Glomerular endothelial cell (primary cell): ENCODE measurements at places on chromosomes 4 and X. TPM values are rescaled to one million over a fixed set of nuclear protein-coding genes. Genes with fewer than 3 reads are reported as not detected.
A peak's percentile ranks its signal among the peaks of the same experiment; 100 is the strongest.

SLITRK4 gene
- total RNA-seq: 3.4 and 4.3 TPM in 2 replicates

- DNase-seq: no peak
These were observed 405 bp downstream of the CENPE start for GRCh38 chr4:103197765-103198110.

MAGEC3 gene
- not detected in 2 replicates for total RNA-seq

- no peak for DNase-seq
These were observed 89.0 kb downstream of the LUZP4 start for GRCh38 chrX:115378471-115378870.

DNA sequence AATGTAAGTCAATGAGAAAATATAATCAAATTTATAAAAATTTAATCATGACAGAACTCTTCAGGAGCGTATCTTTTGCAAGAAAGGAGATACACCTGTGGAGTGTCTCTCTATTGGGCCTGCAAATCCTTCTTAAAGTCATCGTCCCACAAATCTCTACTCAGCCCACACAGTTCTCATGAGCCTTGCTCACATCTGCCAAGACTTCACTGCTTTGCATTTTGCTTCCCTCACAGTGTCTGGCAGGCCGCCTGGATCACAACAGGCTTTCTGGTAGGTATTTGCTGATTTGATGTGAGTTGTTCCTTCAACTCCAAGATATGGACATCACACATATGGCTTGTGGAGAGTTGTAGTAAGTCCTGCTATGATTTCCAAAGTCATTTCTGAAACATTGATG is 183.1 kb upstream of the ARX start:
- DNase-seq: no peak

- DNase-seq: no peak
These were observed 55.5 kb upstream of the MAGED1 start for GRCh38 chrX:51837921-51838320.

- DNase-seq: no peak
These were observed 93.1 kb downstream of the SLC16A2 start for GRCh38 chrX:74514384-74514783.

- DNase-seq: no peak
These were observed 17.8 kb upstream of the SEPTIN11 start for GRCh38 chr4:76931576-76932276.

DNA sequence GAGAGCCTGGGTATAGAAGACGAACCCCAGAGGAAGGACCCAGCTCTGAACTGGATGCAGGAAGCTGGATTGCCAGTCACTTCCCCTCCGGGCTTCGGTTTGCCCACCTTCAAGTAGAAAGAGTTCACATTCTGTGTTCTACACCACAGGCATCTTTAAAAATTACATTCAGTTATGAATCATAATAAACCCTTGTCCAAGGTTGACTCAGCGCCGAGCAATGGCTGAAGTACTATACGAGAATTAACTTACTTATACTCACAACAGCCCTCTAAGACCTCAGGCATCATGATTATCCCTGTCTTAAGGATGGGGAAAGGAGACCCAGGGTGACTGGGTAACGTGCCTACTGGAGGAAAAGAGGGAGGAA is 72.5 kb downstream of the EVC2 start:
- no peak for DNase-seq

NUP62CL gene
- 3.4 TPM in 1 of 2 replicates, not detected in the other for total RNA-seq

GRCh38 chr4:85886665-85887064 is 411.7 kb downstream of the ARHGAP24 start:
- DNase-seq: no peak

EPGN gene
- 0.23 TPM in 1 of 2 replicates, not detected in the other for total RNA-seq

DNA sequence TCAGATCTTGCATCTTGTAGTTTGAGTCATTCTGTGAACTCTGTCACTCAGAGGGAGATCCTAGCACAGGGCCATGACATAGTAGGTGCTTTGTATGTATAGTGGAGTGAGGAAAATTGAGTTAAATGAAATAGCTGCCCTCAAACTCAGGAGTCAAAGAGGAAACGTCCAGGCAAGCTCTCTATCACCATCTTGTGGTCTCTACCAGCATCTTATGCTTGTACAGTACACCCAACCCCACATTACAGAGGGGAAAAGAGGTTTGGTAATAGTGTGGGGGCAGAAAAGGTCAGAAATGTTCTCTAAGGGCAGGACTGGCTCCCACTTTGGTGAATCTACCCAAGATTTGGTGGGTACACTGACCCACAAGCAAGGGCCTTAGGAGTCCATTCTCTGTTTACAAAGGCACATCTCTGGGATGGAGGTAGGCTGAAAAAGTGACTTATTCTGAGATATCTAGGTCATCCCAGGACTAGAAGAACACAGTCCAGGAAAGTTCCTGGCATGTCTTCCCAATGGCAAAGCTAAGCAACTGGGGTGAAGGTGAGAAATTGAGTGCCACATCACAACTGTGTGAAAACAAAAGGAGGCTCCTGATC is 131.8 kb downstream of the OR13H1 start:
- DNase-seq: peak; percentile 5

GRCh38 chrX:122943918-122944317 is 240.2 kb upstream of the GRIA3 start:
- DNase-seq: no peak

DNA sequence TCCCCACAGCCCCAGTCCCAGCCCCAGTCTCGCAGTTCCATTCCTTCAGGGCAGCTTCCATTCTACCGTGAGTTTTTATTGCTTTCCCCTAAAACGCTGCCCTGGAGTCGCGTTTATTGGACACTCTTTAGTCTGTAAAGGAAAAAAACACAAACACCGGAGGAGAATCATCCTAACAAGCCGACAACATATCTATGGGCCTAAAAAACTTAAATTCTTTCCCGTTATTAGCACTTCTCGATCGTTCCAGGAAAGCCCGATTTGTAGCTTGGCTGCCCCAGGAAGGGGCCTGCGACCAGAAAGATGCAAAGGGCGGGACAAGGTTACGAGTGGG is 178.5 kb downstream of the CBR4 start:
- no peak for DNase-seq

DNA sequence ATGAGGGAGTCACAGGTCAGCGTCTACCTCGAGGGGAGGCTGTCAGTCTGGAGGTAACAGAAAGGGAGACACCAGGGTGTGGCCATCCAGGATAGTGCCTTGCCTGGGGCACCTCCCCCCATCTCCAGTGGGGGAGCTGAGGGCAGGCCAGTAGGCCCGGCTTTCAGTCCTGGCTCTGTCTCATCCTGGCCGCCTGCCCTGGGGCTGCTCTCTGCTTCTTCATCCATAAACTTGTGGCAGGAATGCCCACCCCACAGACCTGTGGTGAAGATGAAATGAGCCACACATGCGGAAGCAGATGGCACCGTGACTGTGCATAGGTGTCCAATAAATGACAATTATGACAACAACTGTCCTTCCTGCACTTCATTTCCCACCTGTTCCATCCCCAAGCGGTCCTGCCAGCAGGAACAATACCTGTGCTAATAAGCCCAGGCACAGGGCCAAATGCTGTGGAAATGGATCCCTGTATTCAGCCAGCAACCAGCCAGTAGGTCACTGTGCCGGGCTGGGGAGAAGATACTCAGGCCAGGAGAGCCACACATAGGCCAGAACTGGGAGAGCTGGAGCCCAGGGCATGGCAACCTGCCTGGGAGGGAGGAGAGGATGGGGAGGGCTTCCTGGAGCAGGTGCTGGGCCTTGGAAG is 30.2 kb downstream of the TRO start:
- no peak for DNase-seq

SCML2 gene
- total RNA-seq: 0.58 and 1.5 TPM in 2 replicates

DNA sequence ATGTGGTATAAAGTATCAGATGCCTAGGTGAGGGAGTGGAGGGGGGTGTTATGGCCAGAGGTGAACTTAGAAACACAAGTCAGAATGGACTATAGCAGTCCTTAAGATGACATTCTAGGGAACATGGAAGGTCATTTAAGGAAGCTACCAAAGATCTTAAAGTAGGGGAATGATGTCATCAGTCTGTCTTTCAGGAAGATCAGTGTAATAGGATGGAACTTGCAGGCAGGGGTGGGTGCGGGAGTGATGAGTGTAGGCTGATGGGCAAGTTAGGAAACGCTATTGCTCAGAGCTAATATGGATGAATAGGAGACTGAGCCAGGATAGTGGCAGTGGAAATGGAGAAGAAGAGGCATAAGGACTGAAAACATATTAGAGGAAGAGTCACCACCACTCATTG is 27.5 kb upstream of the CWH43 start:
- DNase-seq: no peak
